ENCODE measurements at places on chromosomes 16 and 17. TPM values are rescaled to one million over a fixed set of nuclear protein-coding genes. Genes with fewer than 3 reads are reported as not detected.

The CD7 gene
- 0.60 TPM for total RNA-seq

DNA sequence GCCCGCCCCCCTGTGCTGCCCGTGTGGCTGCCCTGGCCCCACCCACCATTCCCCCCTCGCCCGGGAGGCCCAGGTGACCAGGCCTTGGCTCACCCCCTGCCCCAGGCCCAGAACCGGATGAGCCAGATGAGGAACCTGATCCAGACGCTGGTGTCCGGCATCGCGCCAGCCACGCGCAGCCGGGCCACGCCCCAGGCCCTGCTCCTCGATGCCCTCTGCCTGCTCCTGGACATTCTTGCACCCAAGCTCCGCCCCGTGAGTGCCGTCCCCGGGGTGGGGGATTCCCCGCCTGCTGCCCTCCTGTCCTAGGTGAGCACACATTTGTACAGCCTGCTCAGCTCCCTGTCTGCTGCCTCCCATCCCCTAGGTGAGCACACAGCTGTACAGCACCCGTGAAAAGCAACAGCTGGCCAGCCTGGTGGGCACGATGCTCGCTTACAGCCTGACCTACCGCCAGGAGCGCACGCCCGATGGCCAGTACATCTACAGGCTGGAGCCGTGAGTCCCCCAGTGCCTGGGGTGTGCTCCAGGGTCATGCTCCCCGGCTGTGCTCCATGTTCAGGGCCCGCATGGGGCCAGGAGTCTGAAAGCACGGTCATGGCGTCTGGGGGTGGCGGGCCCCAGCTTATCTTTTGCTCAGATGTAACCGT, 4.8 kb downstream of the GNG13 start:
- no peak for DNase-seq

DNA sequence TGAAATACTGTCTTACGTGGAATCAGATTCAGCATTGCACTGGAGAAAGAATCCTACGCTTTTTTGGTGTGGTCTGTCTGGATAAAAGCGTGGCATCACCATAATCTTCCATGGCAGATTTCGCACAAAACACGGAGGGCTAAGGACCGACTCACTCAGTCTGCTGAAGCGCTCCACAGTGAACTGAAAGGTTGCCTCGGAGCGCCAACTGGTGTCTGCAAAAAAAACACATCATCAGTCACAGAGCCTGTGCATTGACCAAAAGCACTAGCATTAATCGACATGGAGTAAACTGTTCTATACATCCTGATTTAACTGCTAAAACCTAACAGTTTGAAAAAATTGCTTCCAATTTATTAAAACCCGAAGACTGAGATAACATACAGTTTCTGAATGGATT, 40.5 kb downstream of the USP7 start:
- DNase-seq: no peak

DNA sequence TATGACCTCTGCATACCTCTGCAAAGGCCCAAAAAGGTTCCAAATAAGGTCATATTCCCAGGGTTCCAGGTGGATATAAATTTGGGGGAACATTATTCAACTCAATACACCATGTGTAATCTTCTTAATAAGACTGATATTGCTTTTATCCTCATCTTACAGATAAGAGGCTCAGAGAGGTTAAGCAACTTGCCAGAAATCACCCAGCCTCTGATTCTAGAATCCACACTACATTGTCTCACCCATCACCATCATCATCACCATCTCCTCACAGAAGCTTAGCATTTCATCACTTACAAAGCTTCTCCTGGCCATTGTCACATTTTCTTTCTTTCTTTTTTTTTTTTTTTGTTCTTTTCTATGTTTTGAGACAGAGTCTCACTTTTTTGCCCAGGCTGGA, 15.4 kb upstream of the KIFC3 start:
- DNase-seq: no peak

The GINS2 gene
- 2.4 TPM for total RNA-seq

Measured in left cardiac atrium (tissue), 4 donors.